ENCODE measurements at places on chromosomes 2 and 18.
A peak's percentile ranks its signal among the peaks of the same experiment; 100 is the strongest.

DNA sequence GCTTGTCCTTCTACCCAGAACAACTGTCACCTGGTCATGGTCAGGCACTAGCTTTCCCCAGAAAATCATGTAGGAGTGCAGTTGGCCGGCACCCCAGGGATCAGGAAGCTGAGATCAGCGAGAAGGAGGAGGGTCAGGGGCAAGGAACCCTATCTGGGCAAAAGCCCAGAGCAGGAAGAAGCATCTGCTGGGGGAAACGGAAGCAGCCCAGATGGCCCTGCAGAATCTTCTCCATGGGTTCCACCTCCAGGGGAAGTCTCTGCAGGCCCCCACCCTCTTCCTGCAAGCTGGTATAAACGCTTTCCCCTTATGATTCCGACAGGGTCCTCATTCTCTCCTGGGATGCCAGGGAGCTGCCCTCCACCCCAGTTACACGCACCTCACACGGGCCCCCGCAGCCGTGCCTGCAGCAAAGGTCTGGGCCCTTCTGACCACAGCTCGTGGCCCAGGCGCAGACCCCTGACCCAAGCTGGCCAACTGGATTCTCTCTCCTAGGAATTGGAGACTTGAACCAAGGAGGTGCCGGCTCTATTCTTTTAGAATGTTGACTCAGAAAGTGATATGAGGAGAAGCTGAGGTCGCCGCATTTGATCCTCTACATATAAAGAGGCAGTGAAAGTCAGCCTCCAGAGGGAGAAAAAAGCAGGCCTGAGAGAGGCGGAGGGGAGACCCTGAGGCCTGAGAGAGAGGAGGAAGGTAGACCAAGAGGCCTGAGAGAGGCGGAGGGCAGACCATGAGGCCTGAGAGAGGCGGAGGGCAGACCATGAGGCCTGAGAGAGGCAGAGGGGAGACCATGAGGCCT lies 71.0 kb downstream of the STPG4 start:
- DNase-seq, result no peak

GRCh38 chr2:97728091-97728731 lies 14.8 kb downstream of the ZAP70 start:
- peak; percentile 53 for DNase-seq

- no peak for DNase-seq
Observed at GRCh38 chr18:6732952-6733351, 3.4 kb downstream of the ARHGAP28 start.

DNA sequence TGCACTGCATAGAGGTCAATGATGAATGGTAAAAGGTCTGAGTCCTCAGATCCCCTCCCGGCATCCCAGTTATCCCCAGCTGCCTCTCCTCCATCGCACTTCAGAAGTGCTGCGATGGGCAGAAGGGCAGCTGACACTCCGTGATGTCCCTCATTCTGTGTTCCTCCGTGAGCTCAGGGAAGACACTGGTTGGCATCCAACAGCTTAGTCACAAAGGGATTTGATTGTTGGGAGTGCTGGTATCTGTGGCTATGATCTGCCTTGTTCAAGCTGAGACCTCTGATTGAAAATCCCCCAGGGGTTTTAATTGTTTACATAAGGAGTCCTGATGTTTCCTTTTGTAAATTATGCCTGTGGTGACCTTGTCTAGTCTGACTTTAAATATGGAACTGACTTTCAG lies 19.0 kb upstream of the SAG start:
- no peak for DNase-seq

DNA sequence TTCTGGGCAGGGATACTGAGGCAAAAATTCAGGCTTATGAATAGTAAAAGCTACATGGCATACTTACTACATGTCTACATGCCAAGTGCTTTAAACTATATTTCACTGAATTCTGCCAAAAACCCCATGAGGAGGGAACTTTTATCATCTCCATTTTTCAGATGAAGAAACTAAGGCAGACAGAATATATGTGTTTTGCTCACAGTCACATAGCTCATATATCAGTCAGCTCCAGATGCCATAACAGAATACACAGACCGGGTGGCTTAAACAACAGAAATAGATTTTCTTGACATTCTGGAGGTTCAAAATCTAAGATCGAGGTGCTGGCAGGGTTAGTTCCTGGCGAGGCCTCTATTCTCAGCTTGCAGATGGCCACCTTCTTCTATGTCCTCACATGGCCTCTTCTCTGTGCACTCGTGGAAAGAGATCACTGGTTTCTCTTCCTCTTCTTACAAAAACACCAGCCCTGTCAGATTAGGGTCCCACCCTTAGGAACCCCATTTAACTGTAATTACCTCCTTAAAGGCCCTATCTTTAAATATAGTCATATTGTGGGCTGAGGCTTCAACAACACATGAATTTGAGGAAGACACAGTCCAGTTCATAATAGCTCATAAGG lies 27.1 kb upstream of the CREB1 start:
- no peak for DNase-seq

DNA sequence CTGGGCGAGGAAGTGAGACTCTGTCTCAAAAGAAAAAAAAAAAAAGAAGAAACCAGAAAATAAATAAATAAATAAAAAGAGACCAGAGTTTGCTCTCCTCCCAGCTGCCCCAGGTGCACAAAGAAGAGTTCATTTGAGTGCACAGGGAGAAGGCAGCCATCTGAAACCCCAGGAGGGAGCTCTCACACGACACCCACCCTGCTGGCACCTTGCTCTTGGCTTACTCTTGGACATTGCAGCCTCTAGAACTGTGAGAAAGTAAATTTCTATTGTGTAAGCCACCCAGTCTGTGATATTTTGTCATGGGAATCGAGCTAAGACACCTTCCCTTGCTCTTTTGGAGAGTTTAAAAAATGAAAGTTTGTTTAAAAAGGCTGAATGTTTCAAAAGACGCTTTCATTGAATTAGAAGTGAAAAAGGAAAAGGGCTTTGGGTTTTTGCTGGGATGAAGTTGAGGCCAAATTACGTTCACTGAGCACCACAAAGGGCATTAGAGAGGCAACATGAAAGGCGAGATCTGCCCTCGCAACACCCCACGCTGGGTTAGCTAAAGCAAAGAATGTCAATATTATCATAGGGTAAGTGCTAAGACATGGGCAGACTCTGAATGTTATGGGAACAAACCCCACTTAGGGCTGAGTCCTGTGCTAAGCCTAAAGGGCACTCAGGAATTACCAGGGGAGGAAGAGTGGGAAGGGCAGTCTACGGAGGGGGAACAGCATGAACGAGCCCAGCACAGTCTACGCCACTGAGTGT lies 128.9 kb upstream of the RIOK3 start:
- DNase-seq, result no peak

DNA sequence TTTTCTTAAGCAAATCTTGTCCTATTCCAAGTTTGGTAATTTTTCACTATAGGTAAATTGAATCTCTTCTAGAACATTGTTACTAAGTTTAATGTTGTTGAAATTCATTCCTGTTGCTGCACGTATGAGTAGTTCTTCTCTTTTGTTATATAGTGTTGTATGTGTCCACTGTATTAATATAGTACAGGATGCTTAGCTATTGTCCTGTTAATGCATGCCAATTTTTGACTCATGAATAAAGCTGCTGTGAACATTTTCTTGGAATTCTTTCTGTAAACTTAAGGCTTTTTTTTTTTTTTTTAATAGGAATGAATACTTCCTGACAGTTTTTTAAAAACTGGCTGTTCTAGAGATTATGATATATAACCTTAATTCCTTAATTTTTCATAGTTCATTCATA lies 326.9 kb downstream of the SLC4A3 start:
- no peak for DNase-seq

All from AG08395 (cell line).